ENCODE measurements at places on chromosomes 11 and 22.

- no peak for DNase-seq
Measured at GRCh38 chr11:125068368-125068767, 5.3 kb downstream of the SLC37A2 start.

- no peak for DNase-seq
Measured at GRCh38 chr22:22843848-22844247, 43.8 kb upstream of the IGLL5 start.

GRCh38 chr11:116162886-116163230 lies 609.9 kb downstream of the BUD13 start:
- DNase-seq: peak; percentile 60

DNA sequence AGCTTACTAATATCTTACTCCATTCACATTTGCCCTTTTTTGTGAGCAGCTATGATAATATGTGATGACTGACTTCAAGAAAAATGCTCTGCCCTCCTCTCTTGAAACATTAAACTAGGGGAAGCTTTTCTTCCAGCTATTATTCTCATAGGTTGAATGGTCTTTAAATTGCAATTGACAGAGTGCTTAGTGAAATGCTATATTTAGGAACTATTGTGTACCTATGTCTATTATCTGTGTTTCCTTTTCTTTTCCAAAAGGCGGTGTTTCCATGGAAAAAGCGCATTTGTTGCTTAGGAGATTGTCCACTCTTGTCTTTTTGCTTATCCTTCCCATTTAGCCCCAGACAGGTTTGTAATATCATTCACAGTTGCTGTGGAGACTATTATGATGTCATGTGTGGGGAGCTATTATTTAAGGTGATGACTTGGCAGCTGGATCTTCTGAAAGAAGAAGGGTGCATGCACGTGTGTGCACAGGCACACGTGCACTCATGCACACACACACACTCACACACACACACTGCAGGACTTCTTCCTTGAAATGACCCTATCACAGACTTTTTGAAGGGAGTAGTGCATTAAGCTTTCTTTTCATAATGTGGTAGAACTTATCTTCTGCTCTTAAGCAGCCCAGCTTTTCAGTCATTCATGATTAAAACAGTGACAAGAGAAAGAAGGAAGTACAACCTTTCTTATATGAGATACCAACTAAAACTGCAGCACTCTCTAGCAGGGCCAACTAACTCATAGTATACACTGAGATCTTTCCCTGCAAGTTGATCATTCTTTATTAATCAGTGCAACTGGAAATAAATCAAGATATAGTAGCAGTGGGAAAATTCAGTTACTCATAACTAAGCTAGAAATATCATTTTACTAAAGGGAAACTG lies 340.8 kb upstream of the MTNR1B start:
- no peak for DNase-seq

GRCh38 chr11:29024386-29024785 lies 916.2 kb downstream of the METTL15 start:
- no peak for DNase-seq

GRCh38 chr22:24543185-24543601 lies 11.7 kb downstream of the GUCD1 start:
- no peak for DNase-seq

DNA sequence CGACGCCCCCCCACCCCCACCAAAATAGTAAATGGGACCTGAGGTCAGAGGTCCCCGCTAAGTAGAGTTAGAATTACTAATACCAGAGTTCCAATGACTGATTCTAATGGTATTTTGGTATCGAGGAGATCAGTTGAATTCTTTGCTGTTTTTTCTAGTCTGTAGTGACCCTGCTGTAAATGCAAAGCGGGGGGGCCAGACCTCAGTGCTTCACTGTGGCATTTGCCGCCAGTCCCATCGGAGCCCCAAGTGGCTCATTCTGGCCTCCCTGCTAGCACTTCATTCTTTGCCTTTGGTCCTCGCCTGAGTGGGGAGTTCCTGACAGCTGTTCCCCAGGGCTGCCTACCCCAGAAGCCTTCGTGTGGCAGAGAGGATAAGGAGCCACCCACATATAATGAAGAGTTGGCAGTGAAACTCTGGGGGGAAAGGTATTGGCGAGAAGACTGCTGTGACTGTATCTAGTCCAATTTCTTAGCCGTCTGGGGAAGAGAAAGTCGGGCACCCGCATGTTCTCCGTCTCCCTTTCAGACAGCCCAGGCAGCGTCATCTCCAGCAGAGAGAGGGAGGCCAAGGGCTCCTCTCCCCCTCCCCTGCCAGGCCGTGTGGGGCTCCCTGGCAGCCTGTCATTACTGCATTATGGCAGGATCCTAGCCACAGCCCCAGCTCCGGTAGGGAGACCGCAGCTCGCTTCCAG lies 19.4 kb upstream of the CABP7 start:
- no peak for DNase-seq

GRCh38 chr11:121282386-121282785 lies 10.2 kb upstream of the SC5D start:
- no peak for DNase-seq

Measured in osteocyte (in vitro differentiated cells).